ENCODE measurements at places on chromosomes 12 and 14.

DNA sequence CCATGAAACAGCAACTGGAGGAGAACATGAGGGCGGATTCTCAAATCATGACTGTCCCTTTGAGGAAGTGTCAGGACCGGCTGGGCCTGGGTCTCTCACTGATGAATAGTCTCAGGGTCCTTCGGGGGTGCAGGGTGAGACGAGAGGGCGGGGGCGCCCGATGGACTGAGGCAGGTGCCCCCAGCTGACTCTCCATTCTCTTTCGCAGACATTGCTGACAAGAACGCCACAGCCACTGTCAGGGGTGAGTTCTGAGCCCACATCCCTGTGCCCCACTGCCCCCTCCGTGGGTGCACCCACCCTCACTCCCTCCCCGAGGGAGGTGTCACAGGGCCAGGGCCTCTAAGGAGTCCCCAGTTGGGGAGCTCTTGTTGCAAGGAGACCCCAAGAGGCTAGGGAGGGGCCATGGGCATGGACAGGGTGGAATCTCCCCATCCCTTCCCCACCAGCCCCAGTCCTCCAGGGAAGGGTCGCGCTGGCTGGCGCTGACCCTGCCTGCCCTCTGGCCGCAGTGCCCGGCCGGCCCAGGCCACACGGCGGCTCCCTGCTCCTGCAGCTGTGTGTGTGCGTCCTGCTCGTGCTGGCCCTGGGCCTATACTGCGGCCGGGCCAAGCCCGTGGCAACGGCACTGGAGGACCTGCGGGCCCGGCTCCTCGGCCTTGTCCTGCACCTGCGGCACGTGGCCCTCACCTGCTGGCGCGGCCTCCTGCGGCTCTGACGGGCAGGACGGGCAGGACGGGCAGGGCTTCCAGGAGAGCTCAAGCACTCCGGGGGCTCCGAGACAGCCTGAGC, 8.7 kb downstream of the C14orf180 start:
- no peak for DNase-seq

- no peak for DNase-seq
Measured at GRCh38 chr14:34018564-34019244, 67.8 kb upstream of the EGLN3 start.

GRCh38 chr12:50520416-50521207, 15.8 kb downstream of the DIP2B start:
- no peak for DNase-seq

DNA sequence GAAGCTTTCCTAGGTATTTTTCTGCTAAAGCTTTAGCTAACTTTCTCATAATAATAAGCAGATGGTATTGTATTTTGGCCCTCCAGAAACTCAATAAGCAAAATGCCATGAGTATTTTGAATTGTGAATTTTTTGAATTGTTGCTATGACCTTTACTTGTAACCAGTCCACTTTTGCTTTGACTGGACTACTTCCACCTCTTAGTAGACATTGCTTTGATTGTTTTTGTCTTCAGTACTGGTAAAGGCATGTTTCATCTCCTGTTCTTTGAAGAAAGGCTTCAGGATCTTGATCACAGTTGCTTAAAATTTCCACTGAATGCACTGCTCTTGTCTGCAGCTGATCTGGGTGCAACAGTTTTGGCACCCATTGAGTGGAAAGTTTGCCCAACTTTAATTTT, 102.3 kb downstream of the TRMT5 start:
- DNase-seq = no peak

GRCh38 chr12:65155784-65156183, 13.6 kb upstream of the LEMD3 start:
- DNase-seq = no peak

- DNase-seq = no peak
Measured at GRCh38 chr12:104446646-104447421, 9.9 kb upstream of the CHST11 start.

GRCh38 chr12:9668161-9669018, 1.1 kb upstream of the CLEC2D start:
- no peak for DNase-seq

DNA sequence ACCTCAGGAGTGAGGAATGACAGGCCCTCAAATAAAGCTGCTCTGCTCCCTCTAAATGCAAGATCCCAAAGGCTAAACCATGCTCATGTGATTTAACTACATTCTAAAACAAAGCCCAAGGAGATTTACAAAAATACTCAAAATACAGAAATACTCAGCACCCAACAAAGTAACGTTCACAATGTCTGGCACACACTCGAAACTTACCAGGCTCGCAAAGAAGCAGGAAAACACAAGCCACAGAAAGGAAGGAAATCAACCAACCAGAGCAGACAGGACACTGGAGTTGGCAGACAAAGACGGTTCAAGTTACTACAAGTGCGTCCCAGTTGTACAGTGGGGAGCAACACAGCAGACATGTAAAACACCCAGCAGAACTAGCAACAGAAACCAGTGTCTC, 33.4 kb downstream of the STX2 start:
- no peak for DNase-seq

GRCh38 chr14:63523735-63524426, 19.3 kb downstream of the PPP2R5E start:
- no peak for DNase-seq

DNA sequence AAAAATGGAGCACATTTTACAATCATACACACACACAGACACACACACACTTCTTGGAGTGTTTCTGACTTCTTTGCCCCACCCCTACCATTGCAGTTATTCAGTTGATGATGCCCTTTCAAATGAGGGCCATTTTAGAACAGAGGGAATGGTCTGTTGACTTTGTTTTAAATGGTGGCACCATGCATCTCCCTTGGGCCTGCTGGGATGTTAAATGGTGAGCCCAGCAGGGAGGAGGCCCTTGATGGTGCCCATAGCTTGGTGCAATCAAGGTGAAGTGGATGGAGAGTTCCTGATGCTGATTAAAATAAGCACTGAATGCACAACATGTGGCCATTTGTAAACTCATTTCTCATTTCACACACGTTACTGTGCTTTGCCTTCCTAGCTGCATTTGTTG, 13.3 kb downstream of the C12orf75 start:
- DNase-seq = no peak

- DNase-seq = no peak
Measured at GRCh38 chr12:14795028-14795448, 8.2 kb downstream of the WBP11 start.

DNA sequence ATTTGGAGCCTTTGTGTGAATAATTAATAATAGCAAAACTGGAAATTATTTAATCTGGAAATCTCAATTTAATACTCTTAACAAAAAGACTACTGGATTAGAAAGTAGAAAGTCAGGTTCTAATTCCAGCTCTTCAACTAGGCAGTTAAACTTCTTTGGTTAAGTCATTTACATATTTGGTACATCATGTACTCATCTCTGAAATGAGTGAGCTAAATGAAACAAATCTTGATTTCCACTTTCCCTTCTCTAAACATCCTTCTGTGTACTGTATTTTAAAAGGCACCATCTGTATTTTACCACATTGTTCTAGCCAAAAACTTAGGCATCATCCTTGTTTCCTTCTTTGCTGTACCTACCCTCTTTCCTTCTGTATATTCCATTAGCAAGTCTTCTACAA, 26.9 kb downstream of the CRADD start:
- DNase-seq = no peak

DNA sequence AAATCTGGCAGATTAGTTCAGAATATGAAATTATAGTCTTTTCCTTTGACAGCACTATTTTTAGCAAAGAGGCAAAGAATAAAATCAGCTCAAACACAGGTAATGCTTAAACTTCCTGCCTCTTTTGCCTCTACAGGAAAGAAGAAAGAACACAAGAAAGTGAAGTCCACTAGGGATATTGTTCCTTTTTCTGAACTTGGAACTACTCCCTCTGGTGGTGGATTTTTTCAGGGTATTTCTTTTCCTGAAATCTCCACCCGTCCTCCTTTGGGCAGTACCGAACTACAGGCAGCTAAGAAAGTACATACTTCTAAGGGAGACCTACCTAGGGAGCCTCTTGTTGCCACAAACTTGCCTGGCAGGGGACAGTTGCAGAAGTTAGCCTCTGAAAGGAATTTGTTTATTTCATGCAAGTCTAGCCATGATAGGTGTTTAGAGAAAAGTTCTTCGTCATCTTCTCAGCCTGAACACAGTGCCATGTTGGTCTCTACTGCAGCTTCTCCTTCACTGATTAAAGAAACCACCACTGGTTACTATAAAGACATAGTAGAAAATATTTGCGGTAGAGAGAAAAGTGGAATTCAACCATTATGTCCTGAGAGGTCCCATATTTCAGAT, 17.4 kb downstream of the TMPO start:
- DNase-seq = peak; percentile 60

- DNase-seq = no peak
Measured at GRCh38 chr12:25801734-25802133, 156.7 kb upstream of the RASSF8 start.

GRCh38 chr14:52080808-52081755, 12.2 kb upstream of the NID2 start:
- peak; percentile 3 for DNase-seq

- peak; percentile 22 for DNase-seq
Measured at GRCh38 chr12:122726080-122726558, 4.5 kb downstream of the HCAR1 start.

GRCh38 chr14:75132382-75133086, 5.7 kb upstream of the NEK9 start:
- peak; percentile 65 for DNase-seq

DNA sequence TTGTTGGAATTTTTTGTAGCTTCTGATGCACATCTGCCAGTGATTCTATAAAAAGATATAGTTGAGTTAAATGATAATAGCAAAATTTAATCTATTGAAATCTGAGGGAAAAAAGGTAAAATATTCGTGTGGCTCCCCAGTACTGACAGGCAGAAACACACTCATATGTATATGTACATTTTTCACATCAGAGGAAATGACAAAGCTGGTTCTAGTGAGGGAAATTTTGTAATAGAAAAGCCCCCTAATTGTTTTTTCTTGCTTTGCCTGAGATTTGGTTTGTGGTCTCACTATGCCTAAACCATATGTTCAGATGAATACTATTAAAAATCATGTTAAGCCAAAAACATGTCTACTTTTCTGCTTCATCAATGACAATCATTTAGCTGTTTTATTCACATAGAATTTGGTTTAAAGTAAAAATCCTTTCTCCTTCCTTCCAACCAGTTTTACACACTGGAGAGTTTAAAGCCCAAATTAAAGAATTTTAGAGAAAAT, 203.5 kb downstream of the ANO6 start:
- DNase-seq = no peak

DNA sequence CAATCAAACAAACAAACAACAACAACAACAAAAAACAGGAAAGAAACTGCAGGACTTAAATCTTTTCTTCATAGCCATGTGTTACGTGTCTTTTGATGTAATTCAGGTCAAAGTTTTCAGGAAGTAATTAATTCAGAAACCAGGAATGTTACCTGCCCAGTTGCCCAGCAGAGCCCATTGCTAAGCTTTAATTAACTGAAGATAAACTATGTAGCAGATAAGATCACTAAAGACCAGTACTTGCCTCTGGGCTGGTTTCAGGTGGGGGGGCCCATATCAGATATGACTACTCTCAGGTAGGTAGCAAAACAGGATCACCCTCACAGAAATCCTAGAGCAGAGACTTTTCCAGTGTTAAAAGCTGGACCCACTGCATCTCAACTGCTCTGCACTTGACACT, 69.2 kb downstream of the LIN7A start:
- no peak for DNase-seq

DNA sequence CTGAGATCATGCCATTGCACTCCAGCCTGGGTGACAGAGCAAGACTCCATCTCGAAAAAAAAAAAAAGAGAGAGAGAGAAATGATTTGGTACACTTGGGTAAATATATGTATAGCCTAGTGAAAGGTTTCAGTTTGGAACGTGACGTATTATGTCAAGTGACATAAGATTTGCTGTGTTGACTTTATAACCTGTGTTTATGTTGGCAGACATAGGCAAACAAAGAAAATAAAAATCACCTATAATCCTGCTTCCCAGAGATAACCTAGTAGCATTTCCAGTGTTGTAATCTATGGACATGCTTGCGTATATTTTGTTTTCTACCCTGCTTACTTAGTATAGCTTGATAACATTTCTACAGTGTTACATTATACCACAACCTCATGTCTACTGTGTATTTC, 16.7 kb downstream of the ERG28 start:
- DNase-seq = no peak

- DNase-seq = no peak
Measured at GRCh38 chr14:31024010-31024480, 1.4 kb upstream of the AP4S1 start.

DNA sequence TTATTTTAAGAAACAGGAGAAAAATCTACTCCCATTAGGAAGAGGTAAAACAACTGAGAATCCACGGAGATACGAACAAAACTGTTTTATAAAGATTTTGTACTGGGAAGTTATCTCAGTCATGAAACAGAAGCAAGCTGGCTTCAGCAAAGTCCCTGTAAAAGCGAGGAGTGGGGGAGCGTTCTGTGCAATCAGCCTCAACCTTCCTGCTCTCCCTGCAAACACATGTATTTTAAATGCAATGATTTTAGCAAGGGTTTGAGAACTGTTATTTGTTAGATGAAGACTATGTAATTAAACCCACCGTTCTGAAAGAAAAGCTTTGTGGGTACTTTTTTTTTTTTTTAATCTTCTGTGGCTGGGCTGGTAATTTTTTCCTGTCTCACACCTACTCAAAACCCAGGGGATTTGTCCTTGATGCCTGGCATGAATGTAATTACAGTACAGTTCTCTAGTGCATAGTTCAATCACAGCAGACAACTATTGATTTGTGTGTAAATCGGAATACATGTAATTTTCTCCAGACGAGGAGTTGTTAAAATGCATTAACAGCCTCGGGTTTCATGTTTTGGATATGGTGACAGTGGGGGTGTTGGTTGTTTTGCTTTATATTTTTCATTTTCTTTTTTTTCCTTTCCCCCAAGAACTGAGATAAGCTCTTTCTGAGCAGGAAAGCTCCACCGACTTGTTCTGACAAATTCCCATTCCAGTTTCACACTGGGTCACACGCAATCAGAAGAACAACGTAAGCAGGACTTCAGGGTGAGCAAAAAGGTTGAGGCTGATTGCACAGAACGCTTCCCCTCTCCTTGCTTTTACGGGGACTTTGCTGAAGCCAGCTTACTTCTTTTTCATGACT, 153.6 kb downstream of the PHLDA1 start:
- DNase-seq = no peak

GRCh38 chr12:41100572-41100971, 87.5 kb upstream of the PDZRN4 start:
- no peak for DNase-seq

- DNase-seq = no peak
Measured at GRCh38 chr12:55585817-55586216, 13.5 kb downstream of the OR2AP1 start.
